ENCODE measurements at places on chromosomes 4 and X.

- DNase-seq, result peak; percentile 60
Measured at GRCh38 chr4:65668201-65669089, 1.8 kb downstream of the EPHA5 start.

DNA sequence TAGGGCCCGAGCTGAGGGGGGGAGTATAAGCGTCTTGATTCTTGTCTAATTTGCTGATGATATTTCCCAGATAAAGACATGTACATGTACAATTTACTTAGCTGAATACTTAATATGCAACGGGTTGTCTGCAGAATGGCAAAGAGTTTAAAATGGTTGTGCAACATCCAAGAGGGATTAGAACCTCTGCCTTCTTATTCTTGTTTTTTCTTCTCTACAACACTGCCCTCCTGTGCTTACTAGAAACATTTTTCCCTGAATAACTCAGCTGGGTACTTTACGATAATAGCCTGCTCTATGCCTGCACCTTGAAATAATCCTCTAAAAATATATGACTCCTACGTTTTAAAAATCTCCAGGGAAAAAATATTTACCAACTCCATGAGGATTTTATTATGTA, 41.8 kb downstream of the INTS12 start:
- peak; percentile 37 for DNase-seq

DNA sequence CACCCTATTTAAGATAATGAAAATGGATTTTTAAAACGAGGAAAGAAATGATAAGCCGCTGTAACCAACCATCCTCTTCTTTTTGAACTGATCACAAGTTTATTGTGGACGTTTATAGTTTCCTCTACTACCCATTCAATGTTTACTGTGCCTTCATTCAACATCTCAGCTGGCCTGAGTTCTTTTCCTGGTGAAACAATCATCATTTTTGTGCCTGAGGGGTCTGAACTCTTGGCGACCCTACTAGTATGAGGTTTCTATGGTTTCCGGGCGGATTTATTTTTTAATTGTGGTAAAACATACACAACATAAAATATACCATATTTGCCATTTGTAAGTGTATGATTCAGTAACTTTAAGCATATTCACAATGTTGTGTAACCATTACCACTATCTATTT, 100.7 kb downstream of the SPRY1 start:
- no peak for DNase-seq

DNA sequence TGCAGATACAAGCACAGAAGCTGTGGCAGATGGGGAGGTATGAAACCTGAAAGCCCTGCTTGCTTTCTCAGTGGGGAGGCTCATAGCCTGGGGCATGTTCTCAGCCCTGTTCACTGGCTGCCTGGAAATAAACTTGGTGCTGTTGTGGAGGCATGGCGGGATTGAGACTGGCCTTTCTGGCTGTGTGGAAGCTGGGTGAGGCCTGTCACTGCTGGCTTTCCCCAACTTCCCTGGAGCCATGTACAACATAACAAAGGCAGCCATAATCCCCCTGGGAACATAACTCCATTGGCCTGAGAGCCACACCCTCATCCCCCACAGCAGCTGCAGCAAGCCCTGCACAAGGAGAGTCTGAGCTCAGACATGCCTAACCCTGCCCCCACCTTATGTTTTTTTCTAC, 237.7 kb upstream of the TLL1 start:
- no peak for DNase-seq

GRCh38 chr4:42965326-42965725, 72.8 kb downstream of the GRXCR1 start:
- peak; percentile 8 for DNase-seq

DNA sequence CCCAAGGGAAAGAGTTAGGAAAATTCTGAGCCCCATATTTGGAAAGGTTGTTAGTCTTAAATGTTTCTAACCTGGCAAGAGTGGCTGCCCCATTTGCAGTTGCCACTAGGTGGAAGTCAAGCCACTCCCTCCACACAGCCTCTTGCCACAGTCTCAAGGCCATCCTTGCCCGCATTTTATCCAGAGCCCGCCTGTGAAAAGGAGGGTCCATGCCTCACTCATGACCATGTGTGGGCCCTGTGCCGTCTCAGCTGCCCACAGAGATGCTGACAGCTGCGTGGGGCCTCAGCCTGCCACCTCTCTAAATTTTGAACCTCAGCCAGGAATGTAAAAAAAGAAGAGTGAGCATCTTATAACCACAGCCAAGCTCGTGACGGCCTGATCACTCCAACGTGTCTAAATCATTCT, 201.5 kb upstream of the FAM241A start:
- DNase-seq, result peak; percentile 81

GRCh38 chr4:128220286-128221235, 67.1 kb downstream of the PGRMC2 start:
- peak; percentile 20 for DNase-seq

DNA sequence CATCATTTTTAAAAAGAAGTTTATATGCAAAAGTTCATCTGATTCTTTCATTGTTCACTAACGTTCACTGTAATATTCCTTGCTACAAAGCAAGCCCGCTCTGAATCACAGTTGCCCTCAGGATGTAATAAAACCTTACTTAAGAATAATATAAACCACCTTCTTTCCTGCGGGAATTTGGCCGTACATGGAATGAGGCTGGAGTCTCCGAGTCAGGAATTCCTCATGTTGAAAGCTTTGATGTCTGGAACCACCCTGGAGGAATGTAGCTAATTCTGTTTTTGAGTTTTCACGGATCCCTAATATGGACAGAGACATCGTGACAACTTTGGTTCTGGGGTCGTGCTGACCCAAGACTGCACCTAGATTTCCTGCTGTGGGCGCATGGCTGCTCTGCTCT, 58.5 kb downstream of the CRLF2 start:
- DNase-seq, result peak; percentile 34

GRCh38 chrX:7925867-7926472, 1.2 kb downstream of the PNPLA4 start:
- DNase-seq, result peak; percentile 75

DNA sequence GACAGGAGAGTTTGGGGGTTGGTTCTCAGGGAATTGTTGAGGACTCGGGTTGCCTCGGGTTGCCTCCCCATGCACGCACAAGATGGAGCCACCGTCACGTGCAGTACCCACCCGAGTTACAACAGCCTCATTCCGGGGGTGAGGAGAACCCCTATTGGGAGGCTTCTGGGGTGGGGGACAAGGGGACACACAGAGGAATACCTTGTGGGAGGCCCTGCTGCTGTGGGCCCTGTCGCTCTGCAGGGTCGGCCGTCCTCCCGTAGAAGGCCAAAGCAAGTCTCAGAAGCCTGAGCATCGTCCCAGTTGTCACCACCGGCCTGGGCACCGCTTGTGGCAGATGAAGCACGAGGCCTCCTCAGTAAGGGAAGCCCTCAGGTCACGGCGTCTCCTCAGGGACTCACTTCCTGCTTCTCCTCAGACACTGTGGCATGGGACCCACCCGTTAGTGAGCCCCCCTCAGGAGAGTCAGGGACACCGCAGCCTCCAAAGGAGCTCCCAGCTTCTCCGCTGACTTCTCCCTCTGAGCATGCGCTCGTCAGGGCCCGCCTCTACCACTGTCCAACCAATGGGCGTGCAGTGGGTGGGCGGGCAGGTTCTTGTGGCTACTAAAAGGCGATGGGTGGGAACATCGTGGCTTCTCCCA, at the start of gene CT55:
Gene CT55 (minus strand): TSS at position 522 of the 643 bp plus-strand sequence. CDS start 227 bp downstream, at position 295.
- peak; percentile 26 for DNase-seq

DNA sequence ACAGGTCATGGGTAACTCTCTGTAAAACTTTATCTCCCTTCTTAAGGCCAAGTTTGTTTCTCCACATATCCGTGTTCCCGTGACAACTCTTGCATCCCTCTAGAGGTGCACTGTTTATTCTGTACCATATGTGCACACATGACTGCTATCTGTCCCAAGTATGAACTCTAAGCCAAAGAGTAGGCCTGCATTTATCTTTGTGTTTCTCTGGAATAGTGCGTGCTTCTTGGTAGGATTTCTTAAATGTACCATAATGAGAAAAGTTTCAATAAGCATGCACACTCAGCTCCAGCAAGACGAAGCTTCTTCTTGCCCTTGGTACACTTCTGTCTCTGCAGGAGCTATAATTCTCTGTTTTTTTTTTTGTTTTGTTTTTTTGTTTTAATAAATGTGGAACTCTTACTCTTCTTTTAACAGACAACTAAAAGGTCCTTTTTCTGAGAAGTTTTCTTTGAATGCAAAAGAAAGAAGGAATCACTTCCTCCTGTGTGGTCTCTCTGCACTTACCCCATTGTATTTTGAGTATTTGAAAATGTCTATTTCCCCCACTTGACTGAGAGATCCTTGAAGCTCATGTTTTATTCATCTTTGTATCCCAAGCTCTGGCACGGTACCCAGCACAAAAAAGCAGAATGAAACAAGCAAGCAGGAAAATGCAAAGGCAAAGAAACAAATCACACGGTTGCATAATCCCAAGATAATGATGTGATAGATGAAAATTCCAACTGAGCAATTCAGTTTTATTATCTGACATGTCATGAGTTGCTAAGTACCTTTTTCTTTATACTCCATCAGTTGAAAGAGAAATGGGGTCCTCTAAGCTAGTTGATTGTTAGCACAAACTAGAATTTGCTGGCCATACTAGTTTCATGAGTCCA, 521.9 kb upstream of the BOD1L1 start:
- DNase-seq, result no peak

- DNase-seq, result no peak
Measured at GRCh38 chr4:110982486-110982885, 359.6 kb upstream of the PITX2 start.

DNA sequence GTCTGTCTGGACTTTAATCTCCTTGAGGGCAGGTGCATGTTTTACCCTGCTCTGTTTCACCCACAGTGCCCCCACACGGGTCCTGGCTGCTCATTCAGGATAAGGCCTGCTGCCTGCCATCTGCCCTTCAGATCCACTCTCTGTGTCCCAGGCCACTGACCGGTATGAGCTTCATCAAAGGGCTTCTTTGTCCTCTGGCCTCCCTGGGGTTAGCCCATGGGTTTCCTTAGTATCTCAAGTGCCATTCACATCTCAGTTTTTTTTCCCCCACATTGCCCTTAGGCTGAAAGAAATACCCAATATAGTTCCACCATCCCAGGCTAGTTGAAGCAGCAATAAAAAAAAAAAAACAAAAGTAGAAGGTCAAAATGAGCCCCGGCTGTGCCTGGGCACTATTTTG, 9.3 kb downstream of the CD99L2 start:
- no peak for DNase-seq

DNA sequence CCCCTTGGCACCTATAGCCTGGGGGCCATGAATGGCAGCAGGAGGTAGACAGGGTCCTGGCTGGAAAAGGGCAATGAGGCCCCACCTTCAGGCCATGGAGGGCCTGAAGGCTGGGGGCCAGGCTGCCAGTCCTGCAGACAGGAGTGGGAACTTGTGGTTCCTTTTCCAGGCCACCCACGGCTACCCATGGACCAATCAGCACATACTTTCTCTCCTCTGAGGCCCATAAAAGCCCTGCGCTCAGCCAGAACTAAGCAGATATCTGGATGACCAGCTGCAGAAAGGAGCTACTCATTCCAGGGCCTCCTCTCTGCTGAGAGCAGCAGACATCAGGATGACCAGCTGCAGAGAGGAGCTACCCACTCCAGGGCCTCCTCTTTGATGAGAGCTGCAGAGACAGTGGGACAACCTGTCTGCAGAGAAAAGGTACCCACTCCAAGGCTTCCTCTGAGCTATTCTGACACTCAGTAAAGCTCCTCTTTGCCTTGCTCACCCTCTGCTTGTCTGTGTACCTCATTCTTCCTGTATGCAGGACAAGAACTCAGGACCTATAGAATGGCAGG, 67.2 kb downstream of the NAA11 start:
- DNase-seq, result no peak

- DNase-seq, result peak; percentile 46
Measured at GRCh38 chr4:153318696-153319320, 25.7 kb upstream of the MND1 start.

DNA sequence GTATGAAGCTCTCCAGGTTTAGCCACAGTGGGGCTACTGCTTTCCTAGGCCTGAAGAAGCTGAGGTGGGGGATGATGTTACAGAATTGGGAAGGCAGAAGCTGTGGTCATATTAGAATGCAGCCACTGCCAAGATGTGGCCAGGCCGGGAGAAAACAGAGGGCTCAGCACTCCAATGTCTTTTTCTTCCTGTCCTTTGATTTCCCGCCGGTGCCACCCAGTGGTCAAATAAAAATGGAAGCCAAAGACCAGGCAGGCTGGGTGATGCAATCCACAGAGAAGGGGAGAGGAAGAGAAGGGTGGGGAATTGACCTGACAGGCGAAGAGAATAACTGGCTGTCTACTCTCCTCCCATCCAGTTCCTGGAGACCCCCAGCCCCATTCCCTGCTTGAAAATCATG, 94.9 kb upstream of the SHISA3 start:
- DNase-seq, result peak; percentile 92

GRCh38 chrX:3621414-3621813, 92.0 kb downstream of the PRKX start:
- no peak for DNase-seq

DNA sequence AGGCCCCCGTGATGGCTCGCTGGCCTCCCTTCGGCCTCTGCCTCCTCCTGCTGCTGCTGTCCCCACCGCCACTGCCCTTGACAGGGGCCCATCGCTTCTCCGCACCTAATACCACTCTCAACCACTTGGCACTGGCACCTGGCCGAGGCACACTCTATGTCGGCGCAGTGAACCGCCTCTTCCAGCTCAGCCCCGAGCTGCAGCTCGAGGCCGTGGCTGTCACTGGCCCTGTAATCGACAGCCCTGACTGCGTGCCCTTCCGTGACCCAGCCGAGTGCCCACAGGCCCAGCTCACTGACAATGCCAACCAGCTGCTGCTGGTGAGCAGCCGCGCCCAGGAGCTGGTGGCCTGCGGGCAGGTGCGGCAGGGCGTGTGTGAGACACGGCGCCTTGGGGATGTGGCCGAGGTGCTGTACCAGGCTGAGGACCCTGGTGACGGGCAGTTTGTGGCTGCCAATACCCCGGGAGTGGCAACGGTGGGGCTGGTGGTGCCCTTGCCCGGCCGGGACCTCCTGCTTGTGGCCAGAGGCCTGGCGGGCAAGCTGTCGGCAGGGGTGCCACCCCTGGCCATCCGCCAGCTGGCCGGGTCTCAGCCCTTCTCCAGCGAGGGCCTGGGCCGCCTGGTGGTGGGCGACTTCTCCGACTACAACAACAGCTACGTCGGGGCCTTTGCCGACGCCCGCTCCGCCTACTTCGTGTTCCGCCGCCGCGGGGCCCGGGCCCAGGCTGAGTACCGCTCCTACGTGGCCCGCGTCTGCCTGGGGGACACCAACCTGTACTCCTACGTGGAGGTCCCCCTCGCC, 3.0 kb downstream of the PLXNB3 start:
- DNase-seq, result no peak

GRCh38 chrX:138711399-138712347, at the start of gene FGF13:
FGF13 (minus strand) TSS chrX:138711717; CDS start chrX:138711003, 714 bp downstream.
- DNase-seq, result peak; percentile 86

GRCh38 chr4:11343536-11343935, 85.2 kb downstream of the HS3ST1 start:
- DNase-seq, result peak; percentile 92

DNA sequence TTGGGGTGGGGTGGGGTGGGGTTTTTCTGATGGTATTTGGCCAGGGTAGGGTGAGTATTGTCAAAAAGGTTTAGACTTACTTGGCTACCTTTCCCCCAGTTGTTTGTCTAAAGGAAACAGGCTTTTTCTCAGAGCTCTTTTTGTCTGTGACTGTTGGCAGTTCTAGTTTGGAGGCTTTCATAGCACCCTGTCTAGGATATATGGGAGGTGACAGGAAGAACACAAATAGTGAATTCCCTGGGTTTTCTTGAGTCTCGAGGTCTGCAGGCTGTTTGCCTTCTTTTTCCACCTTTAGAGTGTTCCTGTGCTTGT, 13.5 kb downstream of the RPS6KA3 start:
- no peak for DNase-seq

Measured in mesendoderm (in vitro differentiated cells).